Stimulated activated CD4-positive, alpha-beta T cell treated with anti-CD3 and anti-CD28 coated beads, Interleukin-1b, Interleukin-23, amount 100 ng/mL, for 1 hour (primary cell): ENCODE measurements at places on chromosomes 1 and 21.

- no peak for DNase-seq
Observed at GRCh38 chr1:3738943-3739342, 13.3 kb upstream of the CCDC27 start.

- no peak for DNase-seq
Observed at GRCh38 chr1:182291584-182292192, 99.9 kb downstream of the GLUL start.

- no peak for DNase-seq
Observed at GRCh38 chr1:67214420-67215174, 48.3 kb downstream of the IL23R start.

DNA sequence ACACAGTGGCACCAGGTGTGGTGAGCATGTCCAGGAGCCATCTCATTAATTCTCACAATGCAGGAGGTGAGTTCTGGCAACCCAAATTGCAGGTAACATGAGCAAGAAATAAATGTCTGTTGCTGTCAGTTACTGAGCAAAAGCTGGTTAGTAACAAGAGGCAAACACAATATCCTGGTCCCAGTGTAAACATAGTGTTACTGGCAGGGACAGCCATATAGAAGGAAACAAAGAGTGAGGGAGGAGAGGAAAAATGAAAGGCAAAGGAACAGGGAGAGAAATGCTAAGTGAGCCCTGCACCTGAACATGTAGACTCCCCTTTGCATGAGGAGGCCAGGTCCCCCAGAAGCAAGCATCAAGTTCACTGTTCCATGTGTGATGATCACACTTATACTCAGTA is 203.6 kb downstream of the TRABD2B start:
- DNase-seq: no peak

DNA sequence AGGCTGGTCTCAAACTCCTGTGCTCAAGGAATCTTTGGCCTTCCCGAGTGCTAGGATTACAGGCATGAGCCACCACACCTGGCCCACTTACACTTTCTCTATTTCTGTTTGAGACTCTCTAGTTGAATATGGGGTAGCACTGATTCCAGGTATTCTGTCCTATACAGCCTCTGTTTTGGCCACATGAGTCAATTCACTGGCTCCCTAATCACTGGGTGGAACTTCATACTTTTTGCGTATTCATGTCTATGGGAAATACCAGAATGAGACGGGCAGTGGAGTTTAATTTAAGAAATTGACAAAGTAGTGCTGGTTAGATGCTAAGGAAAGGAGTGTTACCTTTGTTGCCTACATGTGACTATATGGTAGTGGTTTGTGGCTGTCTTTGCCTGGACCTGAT is 35.5 kb downstream of the MACF1 start:
- DNase-seq: no peak

DNA sequence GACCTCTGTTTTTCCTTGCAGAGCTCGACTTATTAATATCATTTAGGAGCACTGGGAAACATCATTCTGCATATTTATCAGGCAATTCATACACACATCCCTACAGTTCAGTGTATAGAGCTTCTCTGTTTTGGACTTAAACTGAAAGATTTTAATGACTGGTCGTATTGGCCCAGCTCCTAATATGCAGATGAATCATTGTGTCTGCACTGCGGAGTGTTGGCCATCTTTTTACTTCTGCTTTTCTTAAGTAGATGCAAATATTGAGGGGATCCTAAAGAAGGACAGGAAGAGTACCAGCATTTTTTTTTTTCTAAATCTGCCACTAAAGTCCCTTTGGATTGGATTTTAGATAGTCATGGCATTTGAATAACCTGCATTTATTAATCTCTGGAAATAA is 154.8 kb downstream of the BACH1 start:
- DNase-seq: no peak

GRCh38 chr1:65065524-65066418 is 82.2 kb upstream of the AK4 start:
- DNase-seq: no peak

DNA sequence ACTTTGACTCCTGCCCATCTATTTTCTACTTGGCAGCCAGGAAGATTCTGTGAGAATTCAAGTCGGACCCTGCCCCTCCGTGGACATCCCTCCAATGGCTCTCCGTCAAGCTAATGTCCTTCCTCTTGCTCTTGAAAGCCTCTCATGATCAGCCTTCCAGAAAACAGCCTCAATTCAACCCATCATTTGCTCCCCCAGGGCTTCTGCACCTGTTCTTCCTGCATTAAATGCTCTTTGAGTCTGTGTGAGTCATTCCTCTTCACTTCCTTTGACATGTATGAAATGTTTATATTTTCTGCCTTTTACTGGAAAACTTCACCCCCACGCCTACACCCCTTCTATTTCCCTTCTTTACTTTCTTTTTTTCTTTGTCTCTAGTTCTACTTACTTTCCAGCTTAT is 734.1 kb upstream of the ZP4 start:
- DNase-seq: no peak

DNA sequence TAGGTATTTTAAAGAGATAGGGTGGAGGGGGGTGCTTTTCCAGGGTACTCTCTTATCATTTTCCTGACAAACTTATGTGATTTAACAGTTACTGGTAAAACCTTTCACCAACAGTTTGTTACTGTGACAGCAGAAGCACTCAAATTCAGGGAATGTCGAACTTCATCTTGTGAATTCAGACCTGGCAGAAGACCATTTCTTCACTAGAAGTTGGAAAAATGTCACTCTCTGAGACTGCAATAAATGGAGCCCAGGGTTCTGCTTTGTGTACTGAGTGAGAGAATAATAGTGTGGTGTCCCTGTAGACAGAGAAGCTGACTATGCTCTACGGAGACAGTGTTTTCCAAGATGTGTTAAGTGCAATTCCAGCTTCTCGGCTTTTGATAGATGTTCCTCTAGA is 200.2 kb downstream of the ST6GALNAC3 start:
- DNase-seq: no peak

DNA sequence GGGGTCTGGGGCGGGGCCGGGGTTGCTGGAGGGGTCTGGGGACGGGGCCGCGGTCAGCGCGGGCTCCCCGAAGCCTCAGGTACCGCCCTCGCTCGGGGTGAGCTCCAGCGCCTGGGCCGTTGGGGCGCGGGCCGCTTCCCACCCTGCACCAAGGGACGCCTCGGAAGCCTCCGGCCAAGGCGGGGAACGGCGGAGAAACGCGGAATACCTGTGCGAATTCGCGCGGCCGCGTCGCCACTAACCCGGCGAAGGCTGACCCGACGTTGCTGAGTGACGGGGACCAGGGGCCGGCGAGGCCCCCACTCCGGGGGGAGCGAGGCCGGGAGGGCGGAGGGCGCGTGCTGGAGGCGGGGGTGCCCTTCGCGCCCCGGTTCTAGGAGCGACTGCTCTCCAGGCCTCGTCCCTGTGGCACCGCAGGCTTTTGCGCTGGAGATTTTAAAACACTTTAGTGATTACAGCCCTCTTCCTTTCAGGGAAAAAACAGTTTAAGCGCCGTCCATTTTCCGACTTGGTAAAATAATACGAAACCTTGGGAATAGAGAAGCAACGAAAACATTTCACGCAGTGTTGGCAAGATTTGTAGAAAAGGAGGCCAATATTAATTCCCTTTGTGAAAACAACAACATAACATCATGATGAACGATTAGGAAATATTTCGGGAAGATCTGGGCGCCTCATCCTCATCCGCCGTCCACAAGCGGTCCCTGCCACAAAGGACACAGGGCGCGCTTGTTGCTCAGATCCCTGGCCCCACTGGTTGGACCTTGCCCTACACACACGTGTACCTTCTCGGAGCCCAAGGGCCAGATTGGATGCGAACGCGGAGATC is 971 bp upstream of the GNG4 start:
- DNase-seq: no peak

DNA sequence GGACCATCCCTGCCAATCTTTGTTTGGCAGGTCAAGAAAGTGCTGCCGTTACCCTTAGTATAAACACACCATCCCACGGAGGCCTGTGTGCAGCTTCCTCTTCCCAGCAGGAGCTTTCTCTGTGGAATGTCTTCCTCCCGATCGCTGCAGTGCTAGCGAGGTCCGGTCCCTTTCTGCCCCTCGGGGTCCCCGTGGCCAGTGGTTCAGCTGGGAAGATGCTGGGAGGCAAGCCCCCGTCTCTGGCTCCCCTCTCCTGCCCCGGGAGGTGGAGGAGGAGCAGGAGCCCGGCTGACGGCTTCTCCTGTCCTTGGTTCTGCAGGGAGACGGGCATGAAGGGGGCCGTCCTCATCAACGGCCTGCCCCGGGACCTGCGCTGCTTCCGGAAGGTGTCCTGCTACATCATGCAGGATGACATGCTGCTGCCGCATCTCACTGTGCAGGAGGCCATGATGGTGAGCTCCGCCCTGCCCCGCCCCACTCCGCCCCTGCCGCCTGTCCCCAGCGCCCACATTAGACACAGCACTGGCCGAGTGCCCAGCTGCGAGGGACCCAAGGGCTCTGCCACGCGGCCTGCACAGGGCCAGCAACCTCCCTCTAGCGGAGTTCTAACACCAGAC is 42.1 kb downstream of the TFF3 start:
- no peak for DNase-seq

DNA sequence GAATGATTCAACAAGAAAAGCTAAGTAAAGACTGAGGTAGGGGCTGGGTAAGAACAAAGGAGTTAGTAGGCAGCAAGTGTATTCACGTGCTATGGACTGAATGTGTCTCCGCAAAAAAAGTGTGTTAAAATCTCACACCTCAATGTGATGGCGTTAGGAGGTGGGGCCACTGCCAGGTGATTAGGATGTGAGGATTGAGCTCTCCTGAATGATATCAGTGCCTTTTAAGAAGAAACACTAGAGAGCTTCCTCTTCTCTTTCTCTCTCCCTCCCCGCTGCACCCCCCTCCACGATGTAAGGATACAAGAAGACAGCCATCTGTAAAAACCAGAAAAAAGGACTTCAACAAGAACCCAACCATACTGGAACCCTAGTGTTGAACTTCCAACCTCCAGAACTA is 396.1 kb upstream of the PLXNA2 start:
- DNase-seq: no peak

GRCh38 chr1:34787461-34788420 is 5.1 kb upstream of the GJA4 start:
- no peak for DNase-seq

DNA sequence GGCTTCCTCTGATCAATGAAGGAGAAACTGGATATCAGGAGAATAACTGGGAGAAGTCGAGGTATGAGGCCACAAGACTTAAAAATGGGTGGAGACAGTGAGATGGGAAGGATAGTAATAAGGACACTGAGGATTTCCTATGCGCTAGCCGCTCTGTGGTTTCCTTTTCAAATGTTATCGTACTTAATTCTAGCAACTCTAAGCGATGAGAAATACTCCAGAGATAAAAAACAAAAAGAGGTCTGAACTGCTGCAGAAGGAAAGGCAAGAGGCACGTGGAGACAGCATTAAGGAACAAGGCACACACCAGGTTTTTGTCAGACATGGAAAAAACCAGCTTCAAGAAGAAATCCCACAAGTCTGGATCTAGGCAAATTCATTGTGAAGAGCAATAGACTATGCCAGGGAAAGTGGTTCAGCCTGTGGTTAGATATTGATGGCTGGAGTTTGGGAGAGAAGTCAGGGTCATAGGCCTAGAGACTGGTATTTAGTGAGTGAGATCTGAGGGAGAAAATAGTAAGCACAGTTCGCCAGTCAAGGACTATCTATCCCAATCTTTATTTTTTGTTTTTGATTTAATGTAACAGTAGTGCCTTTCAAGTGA is 5.3 kb downstream of the CLCA2 start:
- DNase-seq: no peak

DNA sequence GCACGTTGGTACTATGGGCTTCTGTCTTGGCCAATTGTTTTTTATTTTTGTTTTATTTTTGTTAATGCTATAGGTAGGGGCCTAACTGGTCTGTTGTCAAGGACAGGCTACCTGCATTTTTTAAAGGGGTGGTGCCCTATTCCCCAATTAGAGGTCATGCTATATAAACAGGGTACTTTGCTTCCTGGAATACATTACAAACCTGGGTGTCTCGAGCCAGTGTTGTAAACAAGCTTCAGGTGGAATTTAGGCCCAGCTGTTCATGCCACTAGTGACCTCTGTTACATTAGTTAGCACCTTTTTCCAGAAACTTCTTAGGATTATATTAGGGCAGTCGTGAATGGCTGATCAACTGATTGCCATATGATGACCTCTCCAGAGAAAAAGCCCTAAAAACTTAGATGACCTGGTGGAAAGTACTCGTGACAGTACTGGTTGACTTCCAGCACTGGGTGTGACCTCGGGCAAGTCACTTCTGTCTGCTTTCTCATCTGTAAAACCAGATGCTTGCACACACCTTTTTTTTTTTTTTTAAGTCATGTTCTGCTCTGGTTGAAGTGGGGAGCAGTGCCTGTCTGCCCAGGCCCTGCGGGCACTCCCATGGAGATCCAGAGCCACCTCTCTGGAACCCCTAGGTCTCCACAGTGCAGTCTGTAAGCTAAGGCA is 46.5 kb downstream of the ELK4 start:
- DNase-seq: no peak

- DNase-seq: no peak
Observed at GRCh38 chr1:54474310-54475251, 68.4 kb upstream of the SSBP3 start.

DNA sequence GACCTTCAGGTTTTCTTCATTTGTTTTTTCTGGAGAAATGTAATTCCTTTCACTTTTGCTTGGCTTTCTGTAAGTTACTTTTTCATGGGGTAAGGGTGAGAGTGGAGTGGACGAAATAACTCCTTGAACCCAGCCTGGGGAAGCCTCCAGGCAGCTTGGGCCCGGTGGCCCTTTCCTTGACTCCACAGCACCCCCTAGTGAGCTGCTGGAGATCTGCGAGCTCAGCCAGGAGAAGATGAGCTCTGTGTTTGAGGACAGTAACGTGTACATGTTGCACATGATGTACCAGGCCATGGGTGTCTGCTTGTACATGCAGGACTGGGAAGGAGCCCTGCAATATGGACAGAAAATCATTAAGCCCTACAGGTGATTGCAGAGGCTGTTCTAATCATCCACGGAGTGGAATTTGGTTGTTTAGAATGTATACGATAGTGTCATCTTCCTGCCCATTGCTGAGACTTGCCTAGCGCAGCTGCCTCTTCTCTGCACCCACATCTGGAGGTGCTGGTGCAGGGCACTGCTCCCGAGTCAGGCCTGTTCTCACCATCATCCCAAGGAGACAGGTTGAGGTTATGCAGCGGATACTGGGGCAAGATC is 51.0 kb downstream of the SMYD2 start:
- peak; percentile 30 for DNase-seq

GRCh38 chr1:157472056-157472701 is 80.1 kb downstream of the FCRL5 start:
- no peak for DNase-seq
